ENCODE measurements at places on chromosomes 5 and 9. TPM values are rescaled to one million over a fixed set of nuclear protein-coding genes. Genes with fewer than 3 reads are reported as not detected.

- DNase-seq: no peak
Measured at GRCh38 chr5:134559672-134560071, 34.2 kb downstream of the JADE2 start.

DNA sequence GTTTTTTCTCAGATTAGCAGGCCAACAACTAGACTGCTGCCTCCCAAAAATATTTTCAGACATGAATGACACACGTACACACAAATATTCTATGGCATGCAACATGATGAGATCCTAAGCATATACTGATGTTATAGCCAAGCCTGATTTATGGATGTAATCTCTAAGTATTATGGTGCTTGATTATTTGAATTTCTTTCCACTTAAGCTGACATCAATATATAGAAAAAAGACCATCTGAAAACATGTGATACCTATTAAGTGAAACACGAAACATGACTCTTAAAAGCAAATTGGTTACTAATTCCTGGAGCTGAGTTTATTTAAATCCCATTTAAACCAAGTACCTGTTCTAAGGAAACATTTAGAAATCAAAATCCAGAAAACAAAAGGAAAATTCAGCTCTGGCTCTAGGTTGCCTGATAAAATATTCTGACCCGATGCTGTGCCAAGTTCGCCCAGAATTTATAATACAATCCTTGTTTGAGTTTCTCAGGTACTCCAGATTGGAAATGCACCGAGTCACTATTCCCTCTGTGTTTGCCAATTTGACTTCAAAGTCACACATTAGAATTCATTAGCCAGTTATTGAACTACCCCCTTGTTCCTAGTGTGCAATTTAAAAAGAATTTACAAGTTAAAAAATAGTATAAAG lies 548.6 kb downstream of the CSNK1G3 start:
- DNase-seq: no peak

GRCh38 chr5:124574521-124575436 lies 171.7 kb downstream of the ZNF608 start:
- DNase-seq: no peak

- DNase-seq: no peak
Measured at GRCh38 chr9:20242510-20243189, 379.6 kb downstream of the MLLT3 start.

Gene GLRA1
- polyA plus RNA-seq: not detected

Gene PPP6C
- polyA plus RNA-seq: 46.6 TPM

Gene HMCN2
- 0.98 TPM for polyA plus RNA-seq
